ENCODE measurements at places on chromosomes 5 and 9. TPM values are rescaled to one million over a fixed set of nuclear protein-coding genes. Genes with fewer than 3 reads are reported as not detected.

SLC34A3 gene
- total RNA-seq: not detected

GRXCR2 gene
- not detected for total RNA-seq

AMACR gene
- total RNA-seq: 8.3 TPM

TEK gene
- total RNA-seq: not detected
